CD4-positive, alpha-beta T cell treated with Interleukin-6 for 4 hours (primary cell): ENCODE measurements at places on chromosomes 11 and 22.

GRCh38 chr11:131038597-131038996, 122.3 kb upstream of the SNX19 start:
- no peak for DNase-seq

DNA sequence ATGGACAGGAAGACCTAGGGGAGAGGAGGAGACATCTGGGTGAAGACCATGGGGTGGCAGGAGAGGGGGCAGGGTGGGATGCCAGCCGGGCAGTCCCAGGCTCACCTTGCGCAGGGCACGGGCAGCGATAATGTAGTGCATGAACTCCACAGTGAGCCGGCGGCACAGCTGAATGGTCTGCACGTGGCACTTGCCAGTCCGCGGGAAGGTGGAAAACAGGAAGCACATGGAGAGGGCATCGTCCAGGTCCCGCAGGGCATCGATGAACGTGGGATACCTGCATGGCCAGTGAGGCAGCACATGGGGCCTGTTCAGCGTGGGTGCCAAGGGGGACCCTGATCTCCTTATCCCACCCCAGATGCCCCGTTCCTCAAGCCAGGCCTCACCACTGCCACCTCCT, 7.3 kb downstream of the PES1 start:
- DNase-seq: no peak

GRCh38 chr22:47446331-47446730, 683.9 kb downstream of the TBC1D22A start:
- no peak for DNase-seq

GRCh38 chr11:79367844-79368243, 73.0 kb downstream of the TENM4 start:
- DNase-seq: no peak

DNA sequence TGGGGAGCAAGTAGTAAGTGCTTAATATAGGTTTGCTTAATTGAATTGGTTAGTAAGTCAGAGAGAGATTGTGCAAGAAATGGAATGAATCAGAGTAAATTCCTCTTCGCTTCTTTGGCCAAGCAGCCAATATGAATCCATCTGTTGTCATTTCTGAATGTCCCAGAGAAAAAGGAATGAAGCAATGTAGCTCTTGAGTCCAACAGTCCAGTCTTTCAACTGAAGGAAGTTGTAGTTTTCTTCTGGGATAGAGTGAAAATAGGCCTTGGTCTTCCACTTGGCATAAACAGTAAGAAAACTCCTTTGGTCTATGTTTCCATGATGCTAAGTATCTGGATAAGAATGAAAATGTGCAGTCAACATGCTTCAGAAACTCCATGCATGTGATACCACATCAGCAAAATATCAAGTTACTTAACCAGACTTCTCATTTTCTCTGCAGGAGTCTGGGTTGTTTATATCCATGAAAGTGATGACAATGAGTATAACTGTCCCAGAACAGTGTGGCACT, 1.8 kb upstream of the FIBIN start:
- DNase-seq: no peak

GRCh38 chr22:44604991-44605390, 97.0 kb upstream of the PRR5 start:
- DNase-seq: no peak

- no peak for DNase-seq
These were observed 7.2 kb downstream of the CLMP start for GRCh38 chr11:123187665-123188507.

DNA sequence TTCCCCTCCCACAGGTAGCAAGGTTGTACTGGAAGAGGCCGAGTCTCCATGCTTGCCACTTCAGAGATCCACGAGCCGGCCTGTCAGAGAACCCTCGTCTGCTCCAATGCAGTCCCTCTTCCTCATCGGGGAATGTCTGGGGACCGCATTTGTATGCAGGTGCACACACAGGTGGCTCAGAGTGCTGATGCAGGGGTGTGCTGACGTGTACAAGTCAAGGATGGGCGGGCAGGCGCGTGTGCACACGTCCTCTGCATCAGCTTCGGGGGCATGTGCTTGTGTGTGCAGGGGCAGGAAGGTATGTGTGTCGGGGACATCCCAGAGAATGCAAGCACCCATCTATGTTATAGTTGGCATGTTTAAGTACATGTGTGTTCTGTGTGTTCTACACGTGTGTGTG, 49.4 kb downstream of the ELFN2 start:
- DNase-seq: no peak
